ENCODE measurements at places on chromosomes 3 and 15.

DNA sequence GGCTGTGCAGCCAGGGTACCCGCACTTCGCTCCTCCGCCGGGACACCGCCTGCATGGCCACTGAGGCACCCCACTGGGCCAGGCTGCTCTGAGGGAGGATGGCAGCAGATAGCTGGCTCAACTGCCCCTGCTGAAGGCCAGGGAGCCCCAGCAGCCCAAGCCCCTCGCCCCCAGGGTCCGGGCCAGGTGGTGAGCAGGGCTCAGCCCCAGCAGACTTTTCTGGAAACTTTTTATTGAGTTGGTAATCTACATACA is 11.5 kb downstream of the PLIN1 start:
- DNase-seq: no peak

- DNase-seq: no peak
These were observed 84.0 kb downstream of the LIPC start for GRCh38 chr15:58515807-58516206.

- DNase-seq: peak; percentile 38
These were observed 71.1 kb downstream of the TBL1XR1 start for GRCh38 chr3:177126015-177126773.

- DNase-seq: no peak
These were observed 5.6 kb downstream of the CHRNA3 start for GRCh38 chr15:78615151-78615589.

GRCh38 chr15:86915811-86916331 is 836.2 kb downstream of the AGBL1 start:
- DNase-seq: peak; percentile 34

DNA sequence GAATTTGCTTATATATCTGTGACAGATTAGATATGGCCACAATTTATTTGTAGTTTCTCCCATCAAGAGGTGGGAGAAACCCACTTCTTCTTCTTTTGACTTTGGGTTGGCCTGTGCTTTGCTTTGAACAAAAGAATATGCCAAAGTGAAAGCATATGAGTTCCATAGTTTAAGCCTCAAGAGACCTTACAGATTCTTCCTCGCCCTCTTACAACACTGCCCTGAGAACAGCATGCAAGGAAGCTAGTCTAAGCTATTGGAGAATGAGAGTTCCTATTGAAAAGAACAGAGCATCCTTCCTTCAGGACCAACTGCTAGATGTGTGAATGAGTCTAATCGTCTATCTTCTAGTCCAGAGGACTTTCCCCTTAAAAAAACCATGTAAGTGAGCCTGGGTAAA is 394.8 kb downstream of the TUSC7 start:
- no peak for DNase-seq

GRCh38 chr3:168102735-168103410 is 7.1 kb upstream of the GOLIM4 start:
- no peak for DNase-seq

GRCh38 chr3:37441689-37442088 is 267.3 kb upstream of the LRRFIP2 start:
- DNase-seq: no peak

DNA sequence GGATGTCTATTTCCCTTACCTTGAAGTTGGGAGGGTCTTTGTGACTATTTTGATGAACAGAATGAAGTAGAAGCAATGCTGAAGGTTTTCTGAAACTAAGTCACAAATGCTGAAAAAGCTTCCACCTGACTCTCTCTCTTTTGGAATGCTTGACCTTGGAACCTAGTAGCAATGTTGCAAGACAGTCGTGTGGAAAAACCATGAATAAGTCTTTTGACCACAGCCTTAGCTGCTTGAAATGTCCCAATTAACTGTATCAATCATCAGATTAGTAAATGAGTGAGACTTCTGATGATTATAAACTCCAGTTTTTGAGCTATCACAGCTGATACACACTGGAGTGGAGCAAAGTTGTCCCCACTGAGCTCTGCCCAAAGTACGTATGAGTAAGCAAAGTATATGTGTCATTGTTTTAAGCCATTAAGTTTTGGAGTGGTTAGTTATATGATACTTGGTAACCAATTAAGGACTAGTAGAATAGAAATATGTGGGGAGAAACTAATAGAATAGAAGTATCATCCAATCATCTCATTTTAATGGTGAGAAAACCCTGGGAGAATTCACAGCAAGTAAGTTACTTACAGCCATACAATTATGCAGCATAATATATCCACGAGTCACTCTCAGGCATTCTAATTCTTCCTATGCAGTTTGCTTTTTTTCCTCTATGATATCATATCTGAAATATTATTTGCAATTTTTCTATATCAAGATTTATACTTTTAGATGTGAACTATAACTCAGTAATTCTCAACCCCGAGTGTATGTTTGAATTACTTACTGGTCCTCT is 1010.6 kb downstream of the ROBO2 start:
- DNase-seq: peak; percentile 28

GRCh38 chr3:126084768-126085180 is 850 bp upstream of the SLC41A3 start:
- no peak for DNase-seq

DNA sequence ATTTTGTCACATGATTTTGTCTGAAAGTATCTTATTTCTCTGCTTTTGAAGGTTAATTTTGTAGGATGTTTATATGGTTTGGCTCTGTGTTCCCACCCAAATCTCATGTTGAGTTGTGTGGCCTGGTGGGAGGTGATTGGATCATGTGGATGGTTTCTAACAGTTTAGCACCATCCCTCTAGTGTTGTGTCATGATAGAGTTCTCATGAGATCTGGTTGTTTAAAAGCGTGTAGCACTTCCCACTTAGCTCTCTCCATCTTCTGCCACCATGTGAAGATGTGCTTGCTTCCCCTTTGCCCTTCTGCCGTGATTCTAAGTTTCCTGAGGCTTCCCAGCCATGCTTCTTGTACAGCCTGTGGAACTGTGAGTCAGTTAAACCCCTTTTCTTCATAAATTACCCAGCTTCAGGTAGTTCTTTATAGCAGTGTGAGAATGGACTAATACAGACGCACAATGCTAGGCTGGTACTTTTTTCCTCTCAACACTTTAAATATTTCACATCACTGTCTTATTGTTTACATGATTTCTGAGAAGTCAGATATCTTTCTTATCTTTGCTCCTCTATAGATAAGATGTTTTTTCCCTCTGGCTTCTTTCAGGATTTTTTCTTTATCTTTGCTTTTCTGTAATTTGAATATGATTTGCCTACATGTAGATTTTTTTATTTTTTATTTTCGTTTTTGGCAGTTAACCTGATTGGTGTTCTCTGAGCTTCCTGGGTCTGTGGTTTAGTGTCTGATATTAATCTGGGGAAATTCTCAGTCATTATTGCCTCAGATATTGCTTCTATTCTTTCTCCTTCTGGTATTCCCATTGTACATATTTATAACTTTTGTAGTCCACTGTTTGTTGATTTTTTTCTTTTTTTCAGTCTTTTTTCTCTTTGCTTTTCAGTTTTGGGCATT is 22.2 kb downstream of the BTD start:
- no peak for DNase-seq

DNA sequence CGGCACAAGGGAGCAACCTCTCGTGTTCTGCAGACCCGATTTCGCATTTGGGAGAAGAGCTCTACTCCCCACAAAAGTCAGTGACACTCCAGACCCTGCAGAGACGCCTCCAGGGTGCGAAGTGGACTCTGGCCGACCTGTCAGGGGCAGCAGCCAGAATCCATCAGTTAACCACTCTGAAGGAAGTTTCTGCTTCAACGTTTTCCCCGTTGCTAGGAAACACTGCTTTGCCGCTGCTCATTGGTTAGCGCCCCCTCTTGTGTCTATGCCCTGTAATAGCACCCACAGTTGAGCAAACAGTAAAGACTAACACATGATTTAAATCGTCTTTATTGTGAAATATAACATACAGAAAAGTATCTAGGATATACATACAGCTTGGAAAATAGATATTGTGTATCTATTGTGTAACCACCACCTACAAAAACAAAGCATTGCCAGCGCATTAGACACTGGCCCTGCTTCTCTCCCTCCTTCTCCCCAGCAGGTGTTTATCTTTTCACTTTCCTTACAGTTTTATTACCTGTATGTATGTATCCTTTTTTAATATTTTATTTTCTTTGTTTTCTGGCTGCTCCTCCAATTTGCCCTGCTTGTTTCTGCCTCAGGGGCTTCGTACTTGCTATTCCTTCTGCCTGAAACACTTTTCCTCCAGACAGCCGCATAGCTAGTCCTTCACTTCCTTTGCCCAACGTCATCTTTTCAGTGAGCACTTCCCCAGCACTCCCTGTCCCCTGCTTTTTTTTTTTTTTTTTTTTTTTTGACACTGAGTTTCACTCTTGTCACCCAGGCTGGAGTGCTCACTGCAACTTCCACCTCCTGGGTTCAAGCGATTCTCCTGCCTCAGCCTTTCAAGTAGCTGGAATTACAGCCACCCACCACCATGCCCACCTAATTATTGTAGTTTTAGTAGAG is 38.8 kb downstream of the TMEM40 start:
- peak; percentile 48 for DNase-seq

- no peak for DNase-seq
These were observed 785 bp downstream of the MFSD1 start for GRCh38 chr3:158802409-158803268.

GRCh38 chr15:90212221-90213098 is 11.3 kb downstream of the SEMA4B start:
- no peak for DNase-seq

DNA sequence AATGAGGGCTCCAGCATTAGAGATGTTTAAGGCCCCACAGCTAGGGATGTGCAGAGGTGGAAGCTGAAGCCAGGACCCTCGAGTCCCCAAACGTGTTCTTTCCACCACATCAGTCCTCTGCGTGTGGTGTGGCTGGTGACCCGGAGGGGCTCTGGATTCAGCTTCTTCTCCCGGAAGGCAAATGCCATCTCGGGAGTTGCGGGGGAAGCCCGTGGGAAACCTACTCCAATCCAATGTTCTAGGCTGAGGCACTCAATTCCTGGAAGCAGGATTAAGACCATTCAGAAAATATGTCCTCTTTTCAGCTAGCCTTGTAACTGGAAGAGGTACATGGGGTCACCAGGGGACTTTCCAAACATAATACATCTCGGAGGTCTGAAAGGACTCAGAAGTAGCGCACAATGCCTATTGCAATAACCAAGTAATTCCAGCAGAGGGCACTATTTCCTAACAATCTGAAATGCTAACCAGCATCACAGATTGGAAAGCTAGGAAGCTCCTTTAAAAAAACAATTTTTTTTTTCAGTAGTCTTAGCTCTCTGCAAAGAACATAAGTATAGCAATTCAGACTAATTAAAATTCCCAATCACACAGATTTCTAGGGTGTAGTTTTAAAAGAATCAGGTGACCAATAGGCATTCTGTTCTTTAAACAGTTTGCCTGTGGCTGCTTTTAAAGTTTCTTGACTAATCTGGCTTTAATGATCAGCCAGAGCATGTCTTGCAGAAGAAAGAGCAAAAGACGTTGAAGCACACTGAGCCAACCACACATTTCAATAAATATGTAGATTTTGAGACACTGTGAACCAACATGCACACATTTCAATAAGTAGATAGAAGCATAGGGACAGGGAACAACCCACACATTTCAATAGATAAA is 36.1 kb downstream of the BNC1 start:
- peak; percentile 53 for DNase-seq

DNA sequence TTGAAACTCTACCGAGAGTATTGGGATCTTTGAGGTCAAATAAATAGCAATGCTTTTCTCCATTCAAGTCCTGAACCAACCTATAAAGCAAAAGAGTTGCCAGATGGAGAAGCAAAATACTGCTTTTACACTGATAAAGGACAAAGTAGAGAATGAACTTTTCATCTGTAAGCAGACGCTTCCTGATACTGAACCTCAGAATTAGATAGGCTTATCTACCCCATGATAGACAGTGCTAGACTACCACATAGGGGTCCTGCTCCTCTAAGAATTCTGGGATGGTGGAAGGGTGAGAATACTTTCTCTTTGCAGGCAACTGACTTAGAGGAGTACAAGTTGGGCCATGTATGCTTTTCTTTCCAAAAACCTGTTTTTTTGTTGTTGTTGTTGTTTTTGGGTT is 9.5 kb downstream of the SAXO2 start:
- DNase-seq: no peak

- no peak for DNase-seq
These were observed 371.5 kb upstream of the GOLIM4 start for GRCh38 chr3:168467115-168467714.

GRCh38 chr3:71211083-71211482 is 372.4 kb downstream of the FOXP1 start:
- DNase-seq: no peak
